ENCODE measurements at places on chromosomes 4 and X. TPM values are rescaled to one million over a fixed set of nuclear protein-coding genes. Genes with fewer than 3 reads are reported as not detected.

The FMR1NB gene
- total RNA-seq, result not detected

The SPIN2A gene
- 0.44 TPM for total RNA-seq

The ADH7 gene
- total RNA-seq, result not detected

The PPP4R3C gene
- total RNA-seq, result not detected

The RNF212 gene
- 0.32 TPM for total RNA-seq

The MAGEC3 gene
- not detected for total RNA-seq

The SORCS2 gene
- total RNA-seq, result not detected

The TRPC5OS gene
- not detected for total RNA-seq

The BTC gene
- total RNA-seq, result 0.06 TPM

The NAP1L3 gene
- 0.16 TPM for total RNA-seq

The SLC25A14 gene
- total RNA-seq, result 9.5 TPM

The SLC10A4 gene
- total RNA-seq, result 0.06 TPM

The MAGEB4 gene
- not detected for total RNA-seq

The SCD5 gene
- total RNA-seq, result 23.5 TPM

The CXCL3 gene
- total RNA-seq, result 1.1 TPM

The POU3F4 gene
- total RNA-seq, result not detected

The JAKMIP1 gene
- total RNA-seq, result not detected

The PPBP gene
- total RNA-seq, result not detected

The PNMA6E gene
- total RNA-seq, result not detected

The PAGE2B gene
- total RNA-seq, result not detected

The SPANXN4 gene
- not detected for total RNA-seq

Data from bladder microvascular endothelial cell (primary cell).